Activated naive CD4-positive, alpha-beta T cell (primary cell): ENCODE measurements at places on chromosomes 7 and 10.

GRCh38 chr7:35755711-35756110, 45.1 kb upstream of the SEPTIN7 start:
- no peak for DNase-seq

DNA sequence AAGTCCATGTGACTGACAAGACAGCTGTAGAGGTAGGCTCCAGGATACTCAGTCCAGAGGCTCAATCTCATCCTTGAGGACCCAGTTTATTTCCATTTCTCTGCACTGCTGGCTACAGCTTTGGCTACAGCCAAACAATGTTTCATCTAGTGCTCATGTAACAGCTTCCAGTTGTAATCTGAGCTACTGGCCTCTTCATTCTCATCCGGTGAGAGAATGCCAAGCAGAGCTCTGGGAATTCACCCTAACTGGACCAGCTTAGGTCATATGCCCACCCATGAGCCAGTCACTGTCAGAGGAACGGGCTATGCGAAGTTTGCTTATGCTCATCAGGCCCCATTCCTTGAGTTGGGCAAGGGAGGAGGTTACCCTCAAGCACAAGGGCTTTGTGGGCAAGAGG, 192.9 kb downstream of the EVX1 start:
- DNase-seq, result no peak

DNA sequence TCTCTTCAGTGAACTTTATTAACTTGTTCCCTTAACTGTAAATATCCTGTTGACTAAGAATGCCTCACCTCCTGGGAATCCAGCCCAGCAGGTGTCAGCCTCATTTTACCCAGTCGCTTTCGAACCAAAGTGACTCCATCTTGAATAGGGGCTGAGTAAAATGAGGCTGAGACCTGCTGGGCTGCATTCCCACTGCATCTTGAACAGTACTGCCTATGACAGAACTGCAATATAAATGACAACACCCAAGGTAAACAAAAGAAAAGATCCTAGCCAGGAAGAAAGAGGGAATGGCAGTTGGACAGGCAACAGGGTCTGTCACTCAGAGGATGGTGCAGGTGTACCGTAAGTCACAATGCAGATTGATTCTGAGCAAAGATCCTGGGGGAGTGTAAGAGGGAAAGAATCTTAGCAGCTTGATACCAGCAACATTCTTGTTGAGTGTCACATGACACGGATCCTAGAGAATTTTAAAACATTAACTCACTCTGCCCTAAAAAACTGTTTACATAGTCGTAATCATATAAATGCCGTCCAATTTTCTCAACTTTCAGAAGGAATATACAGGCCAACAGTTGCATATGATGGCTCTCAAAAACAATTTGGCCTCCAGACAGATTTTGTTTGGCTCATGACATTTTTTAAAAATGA, 4.4 kb upstream of the FAM107B start:
- DNase-seq, result no peak

- DNase-seq, result no peak
Measured at GRCh38 chr7:18610331-18610948, 114.9 kb downstream of the HDAC9 start.

GRCh38 chr10:122706467-122706866, 6.8 kb upstream of the C10orf120 start:
- DNase-seq, result no peak

- DNase-seq, result no peak
Measured at GRCh38 chr7:135678612-135679575, 16.6 kb downstream of the STMP1 start.

GRCh38 chr10:43839973-43840372, 191.3 kb upstream of the ZNF32 start:
- no peak for DNase-seq

GRCh38 chr7:5679048-5679812, 102.2 kb downstream of the RNF216 start:
- DNase-seq, result no peak

GRCh38 chr7:111198255-111198654, 107.3 kb downstream of the LRRN3 start:
- no peak for DNase-seq

- no peak for DNase-seq
Measured at GRCh38 chr10:100729862-100730724, 15.3 kb upstream of the PAX2 start.

- DNase-seq, result no peak
Measured at GRCh38 chr7:142868188-142868985, 13.5 kb downstream of the EPHB6 start.

GRCh38 chr7:156764766-156765165, 124.2 kb downstream of the RNF32 start:
- no peak for DNase-seq

DNA sequence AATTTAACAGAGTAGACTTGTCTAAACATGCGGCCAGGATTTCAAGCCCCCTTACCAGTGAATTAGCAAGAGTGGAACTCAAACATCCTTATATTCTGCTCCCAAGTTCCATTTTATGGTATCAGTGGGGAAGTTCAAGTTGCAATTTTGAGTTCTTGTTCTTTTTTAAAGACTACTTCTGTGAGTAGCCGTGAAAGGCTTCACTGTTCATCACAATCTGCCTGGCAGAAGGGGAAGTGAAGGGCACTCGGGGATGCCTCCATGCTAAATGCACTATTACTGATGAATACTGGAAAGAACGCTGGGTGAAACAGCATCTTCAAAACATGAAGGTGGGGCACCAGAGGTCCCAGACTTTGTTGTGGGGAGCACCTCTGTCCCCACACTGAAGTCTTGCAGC, 22.4 kb upstream of the FGL2 start:
- no peak for DNase-seq

DNA sequence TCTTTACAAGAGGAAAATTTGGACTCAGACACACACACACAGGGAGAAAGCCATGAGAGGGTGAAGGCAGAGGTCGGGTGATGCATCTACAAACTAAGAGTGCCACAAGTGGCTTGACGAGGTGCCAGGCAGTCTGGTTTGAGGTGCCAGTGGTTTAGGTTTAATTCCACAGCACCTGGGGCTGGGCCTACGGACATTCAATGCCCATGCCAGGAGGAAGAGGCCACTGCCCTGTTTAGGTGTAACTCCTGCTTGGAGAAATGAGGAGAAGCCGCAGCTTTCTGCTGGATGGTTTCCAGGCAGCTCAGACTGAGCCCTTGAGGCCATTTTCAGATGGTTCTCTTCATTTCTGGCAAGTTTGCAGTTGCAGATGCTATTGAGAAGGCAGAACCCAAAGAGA, 83.6 kb downstream of the HTR5A start:
- DNase-seq, result no peak

- DNase-seq, result no peak
Measured at GRCh38 chr7:29194206-29194593, 375 bp upstream of the CHN2 start.

GRCh38 chr7:1846331-1847065, 176.4 kb downstream of the ELFN1 start:
- DNase-seq, result no peak

DNA sequence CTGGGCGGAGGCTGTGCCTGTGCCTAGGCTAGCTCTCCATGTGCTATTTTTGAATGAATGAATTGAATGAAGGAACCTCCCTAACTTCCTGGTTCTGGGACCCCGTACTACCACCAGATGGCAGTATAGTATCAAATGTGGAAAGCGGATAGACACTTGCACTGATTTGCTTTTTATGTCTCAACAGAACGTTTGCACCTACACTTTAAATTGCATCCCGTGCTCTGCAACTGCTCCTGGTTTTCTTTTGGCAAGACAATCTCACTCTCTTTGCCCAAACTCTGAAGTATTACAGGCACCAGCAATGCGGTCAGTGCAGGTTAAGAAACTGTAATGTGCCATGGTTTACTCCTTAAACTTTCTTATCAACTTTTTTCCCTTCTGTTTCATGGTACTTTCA, 6.5 kb downstream of the FZD8 start:
- no peak for DNase-seq

DNA sequence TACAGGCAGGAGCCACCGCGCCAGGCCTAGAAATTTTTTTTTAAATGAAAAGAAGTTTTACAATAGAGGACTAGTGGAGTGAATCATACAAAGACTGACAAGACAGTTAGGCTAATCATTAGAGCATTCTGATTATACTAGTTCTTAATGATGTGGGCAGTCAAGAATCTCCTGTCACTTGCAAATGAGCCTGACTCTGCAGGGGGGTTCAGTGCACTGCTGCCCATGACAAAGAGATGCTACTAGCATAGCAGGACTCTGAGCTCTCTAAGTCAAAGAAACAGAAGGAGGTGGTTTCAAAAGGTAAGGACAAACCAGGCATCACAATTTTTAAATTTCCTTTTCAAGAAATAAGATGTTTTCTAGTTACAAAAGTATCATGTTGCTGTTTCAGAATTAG, 59.0 kb downstream of the CCDC6 start:
- no peak for DNase-seq

DNA sequence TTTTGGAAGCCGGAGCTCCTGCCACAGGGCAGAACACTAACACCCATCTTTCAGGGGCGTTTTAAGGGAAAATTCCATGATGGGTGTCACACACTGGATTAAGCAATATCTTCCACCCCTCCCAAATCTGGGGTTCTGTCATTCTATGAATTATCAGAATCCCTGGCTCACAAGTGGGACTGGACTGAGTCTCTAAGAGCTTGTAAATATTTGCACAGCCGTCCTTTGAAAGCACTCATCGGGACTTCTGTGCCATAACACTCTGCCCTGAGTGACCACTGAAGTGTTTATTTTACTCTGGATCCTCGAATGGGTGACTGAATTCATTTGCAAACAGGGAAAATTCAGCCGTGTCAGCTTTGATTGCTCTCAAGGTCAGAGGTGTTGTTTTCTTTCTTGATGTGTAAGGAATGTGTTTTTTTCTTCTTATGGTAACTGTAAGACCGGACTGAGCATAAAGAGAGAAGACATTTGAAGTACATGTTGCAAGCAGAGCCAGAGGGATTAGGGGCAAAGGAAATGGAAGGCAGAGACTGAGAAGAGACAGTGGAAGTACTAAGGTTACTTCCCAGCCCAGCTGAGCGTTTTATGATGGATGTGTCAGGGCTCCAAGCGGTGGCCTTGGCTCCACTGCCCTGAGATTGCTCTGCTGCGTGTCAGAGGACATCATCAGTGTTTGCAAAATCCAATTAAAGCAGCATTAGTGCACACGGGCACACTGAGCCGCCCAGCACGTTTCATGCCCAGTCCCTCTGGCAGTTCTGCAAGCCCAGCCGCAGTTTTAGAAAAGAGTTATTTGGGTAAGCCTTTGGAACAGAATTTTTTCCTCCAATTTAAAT, 17.7 kb upstream of the GTPBP4 start:
- DNase-seq, result no peak

GRCh38 chr7:100130608-100131453, 4.1 kb downstream of the MBLAC1 start:
- peak; percentile 88 for DNase-seq

- no peak for DNase-seq
Measured at GRCh38 chr10:104139221-104139620, 17.2 kb downstream of the SFR1 start.

DNA sequence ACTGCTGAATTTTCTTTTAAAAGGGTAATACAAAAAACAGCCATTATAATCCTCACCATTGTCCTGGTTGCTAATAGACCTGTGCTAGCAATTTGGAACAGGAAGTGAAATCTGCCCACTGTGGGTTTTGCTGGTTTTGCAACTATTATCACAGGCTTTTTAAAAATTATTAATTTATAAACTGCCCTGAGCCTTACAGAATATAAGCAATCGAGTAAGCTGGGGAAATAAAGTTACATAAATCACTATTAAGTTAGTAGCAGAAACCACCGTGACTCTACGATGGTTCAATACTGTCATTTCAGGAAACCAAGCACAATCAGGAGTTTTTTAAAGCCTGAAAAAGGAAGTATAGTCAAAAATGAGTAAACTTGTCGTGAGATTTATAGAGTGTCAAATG, 62.3 kb downstream of the TMEM26 start:
- no peak for DNase-seq

GRCh38 chr7:132942701-132943100, 139.2 kb downstream of the CHCHD3 start:
- DNase-seq, result no peak

GRCh38 chr10:64369885-64370773, 848.9 kb downstream of the REEP3 start:
- no peak for DNase-seq

DNA sequence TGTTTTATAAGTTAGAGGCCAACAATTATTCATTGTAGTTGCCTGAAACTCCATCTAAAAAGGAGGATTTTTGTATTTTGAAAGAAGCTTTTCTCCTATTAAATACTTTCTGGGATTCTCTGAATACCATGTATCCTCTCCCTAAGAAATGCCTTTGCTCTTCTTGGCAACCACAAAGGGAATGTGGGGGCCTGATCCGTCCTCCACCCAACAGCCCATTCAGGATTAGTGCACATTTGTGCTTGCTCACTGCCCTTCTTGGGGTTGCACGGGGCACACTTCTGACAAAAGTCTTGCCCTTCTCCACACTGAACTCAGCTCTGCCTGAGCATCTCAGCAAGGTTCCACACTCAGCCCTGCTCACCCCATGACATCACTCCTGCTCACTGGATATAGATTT, 194.2 kb downstream of the SLC25A13 start:
- DNase-seq, result no peak

DNA sequence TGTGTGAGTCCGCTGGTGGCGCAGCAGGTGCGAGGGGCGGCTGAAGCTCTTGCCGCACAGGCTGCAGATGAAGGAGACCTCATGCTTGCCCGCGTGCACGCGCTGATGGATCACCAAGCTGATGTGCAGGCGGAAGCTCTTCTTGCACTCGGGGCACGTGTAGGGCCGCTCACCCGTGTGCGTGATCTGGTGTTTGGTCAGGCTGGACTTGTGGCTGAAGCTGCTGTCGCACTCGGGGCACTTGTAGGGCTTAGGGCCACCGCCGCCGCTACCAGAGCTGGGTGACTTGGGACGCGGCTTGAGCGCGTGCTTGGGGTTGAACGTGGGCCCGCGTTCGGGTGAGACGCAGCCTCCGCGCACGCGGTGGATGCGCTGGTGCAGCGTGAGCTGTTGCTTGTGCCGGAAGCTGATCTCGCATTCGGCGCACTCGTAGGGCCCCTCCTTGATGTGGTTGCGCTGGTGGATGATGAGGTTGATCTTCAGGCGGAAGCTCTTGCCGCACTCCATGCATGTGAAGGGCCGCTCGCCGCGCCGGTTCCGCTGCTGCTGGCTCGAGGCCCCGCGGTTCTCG, 28.7 kb downstream of the ZNF777 start:
- DNase-seq, result no peak

DNA sequence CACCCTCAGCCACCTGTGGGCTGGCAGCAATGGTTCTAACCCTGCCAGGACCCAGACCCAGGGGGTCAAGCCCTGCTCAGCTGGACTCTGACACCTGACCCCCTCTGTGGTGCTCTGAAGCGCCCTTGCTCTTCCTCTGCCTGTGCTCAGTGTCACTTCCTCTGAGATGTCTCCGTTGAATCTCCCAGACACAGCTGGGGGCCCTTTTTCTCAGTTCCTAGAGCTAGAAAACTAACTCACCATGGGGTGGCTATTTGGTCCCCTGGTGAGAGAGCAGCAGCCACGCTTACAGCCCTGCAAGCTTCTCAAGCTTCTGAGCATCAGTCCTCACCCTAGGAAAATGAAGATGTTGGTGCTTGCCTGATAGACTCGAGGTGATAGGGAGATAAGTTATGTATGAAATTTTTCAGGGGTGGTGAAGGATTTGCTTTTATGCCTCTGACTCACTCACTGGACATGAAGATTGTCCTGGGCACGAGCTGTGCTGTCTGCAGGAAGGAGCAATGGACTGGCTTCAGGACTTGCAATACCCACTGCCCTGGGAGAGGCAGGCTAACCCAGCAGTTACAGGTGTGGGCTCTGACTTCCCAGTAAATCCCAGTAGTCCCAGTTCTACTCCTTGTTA, 29.6 kb downstream of the COL13A1 start:
- no peak for DNase-seq
